ENCODE measurements at places on chromosomes 5 and 9.

DNA sequence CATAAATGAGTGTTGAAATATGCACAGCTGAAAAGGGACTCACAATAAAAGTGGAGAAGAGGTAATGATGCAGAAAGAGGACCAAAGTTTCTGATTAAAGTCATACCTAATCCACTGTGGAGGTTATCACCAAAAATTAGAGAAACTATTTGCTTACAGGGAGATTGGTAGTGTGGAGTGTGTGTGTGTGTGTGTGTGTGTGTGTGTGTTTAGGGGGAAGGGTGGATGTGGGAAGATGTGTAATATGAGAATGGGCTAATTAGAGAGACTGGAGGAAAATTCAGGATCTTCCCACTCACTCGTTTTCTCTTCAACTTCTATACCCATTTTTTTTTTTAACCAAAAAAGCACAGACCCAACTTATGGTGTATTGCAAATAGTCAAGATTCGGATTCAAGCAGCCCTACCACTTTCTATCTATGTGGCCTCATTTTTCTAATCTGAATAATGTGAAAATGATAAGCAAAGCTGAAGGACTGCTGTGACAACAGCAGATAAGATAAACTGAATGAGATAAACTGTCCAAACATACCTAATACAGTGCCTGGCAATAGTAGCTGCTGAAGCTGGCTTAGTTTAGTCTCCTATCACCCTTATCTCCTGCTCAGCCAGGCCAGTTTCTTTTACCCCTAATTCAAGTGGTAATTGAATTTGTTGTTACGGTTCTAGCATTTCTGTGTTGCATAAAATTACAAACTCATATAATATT is 501.1 kb downstream of the KDM4C start:
- no peak for DNase-seq

GRCh38 chr5:123223921-123224320 is 134.9 kb downstream of the PRDM6 start:
- no peak for DNase-seq

DNA sequence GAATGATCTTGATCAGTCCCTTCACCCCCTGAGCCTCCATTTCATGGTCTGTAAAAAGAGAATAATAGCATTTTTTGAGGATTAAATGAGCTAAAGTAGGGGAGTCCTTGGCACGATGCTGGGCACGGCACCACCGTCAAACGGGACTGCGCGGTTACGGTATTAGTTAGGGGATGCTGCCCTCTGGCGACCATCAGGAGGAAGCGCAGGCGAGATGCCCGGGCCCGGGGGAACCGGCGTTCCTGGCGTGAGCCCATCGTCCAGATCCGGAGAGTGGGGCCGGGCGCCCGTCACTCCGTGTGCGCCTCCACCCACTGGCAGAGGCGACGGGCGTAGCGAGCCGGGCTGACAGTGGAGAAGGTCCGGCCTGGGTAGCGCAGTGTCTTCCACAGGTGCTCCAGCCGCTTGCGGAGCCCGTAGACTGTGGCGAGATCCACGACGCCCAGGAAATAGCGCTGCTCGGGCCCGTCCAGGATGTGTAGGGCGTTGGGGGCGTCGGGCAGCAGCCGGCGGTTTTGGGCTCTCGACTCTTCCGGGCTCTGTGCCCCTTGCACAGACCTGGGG is 4.8 kb upstream of the ST6GALNAC4 start:
- DNase-seq: peak; percentile 84

- no peak for DNase-seq
Observed at GRCh38 chr9:18071651-18072060, 402.3 kb upstream of the ADAMTSL1 start.

- no peak for DNase-seq
Observed at GRCh38 chr9:7974335-7974960, 174.9 kb upstream of the DMAC1 start.

DNA sequence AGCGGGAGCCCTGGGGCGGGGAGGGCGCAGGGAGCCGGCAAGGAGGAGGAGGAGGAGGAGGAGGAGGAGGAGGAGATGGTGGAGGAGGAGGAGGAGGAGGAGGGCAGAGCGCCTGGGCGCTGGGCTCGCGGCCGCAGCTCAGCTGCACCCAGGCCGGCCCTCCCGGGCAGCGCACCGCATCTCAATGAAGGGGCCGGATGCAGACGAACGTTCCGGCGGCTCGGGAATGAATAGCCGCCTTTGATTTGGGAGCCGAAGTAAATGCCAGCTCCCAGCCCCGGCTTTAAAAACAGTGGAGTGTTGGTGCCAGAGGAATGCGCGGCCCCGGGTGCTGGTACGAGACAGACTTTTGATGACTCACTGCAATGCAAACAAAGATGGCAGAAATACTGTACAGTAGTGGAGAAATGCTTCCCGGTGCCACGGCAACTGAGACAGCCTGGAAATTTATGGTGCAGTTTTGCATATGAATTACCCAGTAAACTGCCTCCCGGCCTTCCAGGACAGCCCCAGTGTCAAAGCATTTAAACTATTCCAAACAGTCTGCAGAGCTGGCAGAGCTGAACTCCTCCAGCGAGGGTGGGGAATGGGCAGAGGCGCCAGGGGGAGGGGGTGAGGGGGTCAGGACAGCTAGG is 43.1 kb downstream of the NACC2 start:
- peak; percentile 28 for DNase-seq

GRCh38 chr5:53418409-53418808 is 62.0 kb upstream of the FST start:
- DNase-seq: no peak

GRCh38 chr5:17024686-17025180 is 88.6 kb upstream of the MYO10 start:
- no peak for DNase-seq

GRCh38 chr9:38707885-38708637 is 11.9 kb downstream of the FAM240B start:
- no peak for DNase-seq

GRCh38 chr5:33565324-33565723 is 124.6 kb downstream of the TARS1 start:
- DNase-seq: no peak

GRCh38 chr5:9268226-9268625 is 277.6 kb downstream of the SEMA5A start:
- DNase-seq: no peak

Data from stimulated activated naive CD8-positive, alpha-beta T cell treated with anti-CD3 and anti-CD28 coated beads, Interleukin-15, Interleukin-2, amounts not matched to agents 100 U/mL and 50 U/mL, for 24 hours (primary cell).